Kasumi-1 (cell line): ENCODE measurements at places on chromosomes 5 and 9.

DNA sequence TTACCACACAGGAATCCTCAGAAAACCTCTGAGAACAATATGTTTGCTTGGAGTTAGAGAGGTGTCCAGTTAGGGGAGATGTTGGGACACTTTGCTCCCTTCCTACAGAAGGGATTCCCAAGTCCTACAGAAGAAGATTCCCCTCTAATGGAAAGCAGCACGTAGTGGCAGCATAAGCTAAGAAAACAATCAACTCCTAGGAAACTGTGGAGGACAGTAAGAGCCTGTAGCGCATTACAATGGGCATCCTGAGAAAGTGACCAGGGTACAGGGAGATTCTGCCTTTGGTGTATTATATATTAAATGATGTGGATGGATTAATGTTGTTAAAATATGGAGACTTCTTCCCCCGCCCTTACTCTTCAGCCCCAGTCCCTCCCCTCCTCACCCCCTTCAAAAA lies 13.9 kb upstream of the RIC1 start:
- no peak for DNase-seq

- DNase-seq: peak; percentile 68
Observed at GRCh38 chr5:149429839-149430721, 51.0 kb upstream of the IL17B start.

- peak; percentile 82 for DNase-seq
Observed at GRCh38 chr5:171342362-171343111, 33.5 kb downstream of the TLX3 start.

GRCh38 chr5:138503487-138504270 lies 38.4 kb downstream of the EGR1 start:
- peak; percentile 83 for DNase-seq

DNA sequence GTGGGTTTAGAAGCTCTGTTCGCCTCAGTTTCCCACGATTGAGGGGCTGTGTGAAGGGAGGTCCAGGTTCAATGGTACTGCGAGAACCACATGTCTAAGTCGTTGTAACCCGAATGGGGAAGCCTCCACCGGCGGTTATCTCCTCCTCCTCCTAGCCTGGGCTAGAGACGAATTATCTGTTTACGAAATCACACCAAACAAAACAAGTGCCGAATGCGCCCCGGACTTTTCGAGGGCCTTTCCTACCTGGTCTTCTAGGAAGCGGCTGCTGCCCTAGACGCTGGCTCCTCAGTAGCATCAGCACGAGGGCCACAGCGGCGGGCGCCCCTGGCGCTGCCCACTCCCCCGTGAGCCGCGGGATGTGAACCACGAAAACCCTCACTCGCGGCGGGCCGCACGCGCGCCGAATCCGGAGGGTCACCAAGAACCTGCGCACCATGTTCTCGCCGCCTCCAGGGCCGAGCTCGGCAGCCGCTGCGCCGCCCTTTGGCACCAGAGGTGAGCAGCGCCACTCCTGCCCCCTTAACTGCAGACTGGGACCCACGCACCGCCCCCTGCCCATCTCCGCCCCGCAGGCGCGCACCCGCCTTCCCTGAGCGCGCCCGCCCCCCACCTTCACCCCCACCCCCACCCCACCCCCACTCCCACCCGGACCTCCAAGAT lies at the start of gene CDKN2A:
Gene CDKN2A, minus strand, starts transcription at position 500 of the 663 bp plus-strand sequence.
- DNase-seq: peak; percentile 5

- DNase-seq: peak; percentile 29
Observed at GRCh38 chr9:14383294-14383693, 69.4 kb upstream of the NFIB start.

DNA sequence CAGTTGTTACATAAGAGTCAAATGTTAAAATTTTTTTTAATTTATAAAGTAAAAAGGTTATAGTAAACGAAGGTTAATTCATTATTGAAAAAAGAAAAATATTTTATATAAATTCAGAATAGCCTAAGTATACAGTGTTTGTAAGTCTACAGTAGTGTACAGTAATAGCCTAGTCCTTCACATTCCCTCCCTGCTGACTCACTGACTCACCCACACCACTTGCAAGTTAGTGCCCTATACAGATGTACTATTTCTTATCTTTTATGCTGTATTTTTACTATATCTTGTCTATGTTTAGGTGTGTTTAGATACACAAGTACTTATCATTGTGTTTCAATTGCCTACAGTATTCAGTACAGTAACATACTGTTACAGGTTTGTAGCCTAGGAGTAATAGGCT lies 57.6 kb downstream of the MAMDC2 start:
- DNase-seq: no peak

- DNase-seq: peak; percentile 59
Observed at GRCh38 chr9:85729882-85730281, 11.9 kb downstream of the AGTPBP1 start.

DNA sequence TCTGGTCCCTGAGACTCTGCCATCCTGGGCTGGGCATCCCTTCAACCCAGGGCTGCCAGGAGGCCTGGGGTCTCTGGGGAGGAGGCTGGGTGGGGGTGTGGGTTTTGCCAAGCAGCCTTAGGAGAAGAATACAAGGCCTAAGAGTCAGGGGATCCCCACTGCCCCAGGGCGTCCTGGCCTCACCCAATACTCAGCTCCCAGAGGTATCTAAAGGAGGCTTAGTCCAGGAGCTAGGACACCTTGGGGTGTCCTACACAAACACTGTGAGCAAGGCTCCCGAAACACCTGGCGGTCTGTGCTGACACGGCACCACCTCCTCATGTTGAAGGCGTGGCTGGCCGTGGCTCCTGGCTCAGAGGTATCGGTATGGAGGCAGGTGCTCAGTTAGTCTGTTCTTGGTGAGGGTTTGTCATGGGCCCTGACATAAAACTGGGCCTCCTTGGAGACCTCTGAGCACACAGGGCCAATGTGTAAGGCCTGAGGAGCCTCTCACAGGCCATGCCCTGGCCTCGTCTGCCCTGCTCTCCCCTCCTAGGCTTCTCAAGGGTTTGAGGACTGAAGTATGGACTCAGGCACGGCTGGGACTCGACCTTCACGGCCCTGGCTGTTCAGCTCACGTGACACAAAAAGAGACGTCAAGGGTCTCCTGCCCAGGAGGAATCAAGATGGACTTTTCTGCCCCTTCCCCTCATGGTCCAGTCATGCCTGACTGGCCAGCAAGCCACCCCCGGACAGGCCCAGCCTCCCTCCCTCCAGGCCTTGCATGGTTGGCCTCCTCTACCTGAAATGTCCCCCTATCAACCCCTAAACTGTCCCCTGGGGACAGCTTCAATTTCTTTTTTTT lies 277.3 kb downstream of the FSTL4 start:
- no peak for DNase-seq

DNA sequence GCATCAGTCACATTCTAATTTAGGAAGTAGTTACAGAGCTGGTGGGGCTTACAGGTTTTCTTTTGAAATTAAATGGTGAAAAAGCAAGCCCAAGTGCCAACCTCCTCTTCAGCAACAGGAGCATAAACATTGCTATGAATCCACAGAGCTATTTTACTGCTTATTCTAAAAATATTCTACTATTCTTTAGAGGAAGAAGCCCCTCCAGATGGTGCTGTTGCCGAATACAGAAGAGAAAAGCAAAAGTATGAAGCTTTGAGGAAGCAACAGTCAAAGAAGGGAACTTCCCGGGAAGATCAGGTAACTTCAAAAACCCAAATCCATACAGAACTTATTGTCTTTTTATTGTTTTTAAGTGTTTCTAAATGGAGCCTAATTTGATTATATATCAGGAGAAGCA lies 202.8 kb downstream of the CWC27 start:
- peak; percentile 53 for DNase-seq

DNA sequence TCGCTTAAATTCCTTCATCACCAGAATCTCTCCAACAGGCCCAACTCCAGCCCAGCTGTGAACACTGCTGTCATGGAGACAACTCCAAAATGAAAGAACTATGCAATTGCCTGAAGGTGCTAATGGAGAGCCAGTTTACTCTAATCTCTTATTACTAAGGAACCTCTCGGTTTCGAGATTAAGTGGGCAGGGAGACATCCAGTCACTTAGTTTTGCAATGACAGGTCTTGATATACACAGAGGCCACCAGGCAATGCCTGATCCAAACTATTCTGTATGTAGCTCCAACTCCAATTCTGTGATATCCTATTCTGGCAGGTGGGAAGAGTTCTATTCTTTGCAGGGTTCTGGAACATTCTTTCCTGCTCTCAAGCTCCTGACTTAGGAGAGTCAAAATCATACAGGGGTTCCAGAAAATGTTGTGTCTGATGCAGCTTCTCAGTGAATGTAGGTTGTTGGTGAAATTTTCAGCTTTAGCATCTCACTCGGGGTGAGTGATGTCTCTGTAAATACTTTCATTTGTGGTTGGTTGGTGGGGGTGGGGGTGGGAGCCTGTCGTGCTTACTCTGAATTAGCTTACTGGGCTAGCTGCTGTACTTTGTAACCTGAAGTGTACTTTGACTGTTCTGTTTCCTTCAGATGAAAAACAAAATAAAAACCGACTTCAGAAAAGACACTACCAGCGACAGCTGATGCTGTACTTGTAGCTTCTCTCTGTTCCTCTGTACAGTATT lies 170.9 kb downstream of the PALM2AKAP2 start:
- no peak for DNase-seq

DNA sequence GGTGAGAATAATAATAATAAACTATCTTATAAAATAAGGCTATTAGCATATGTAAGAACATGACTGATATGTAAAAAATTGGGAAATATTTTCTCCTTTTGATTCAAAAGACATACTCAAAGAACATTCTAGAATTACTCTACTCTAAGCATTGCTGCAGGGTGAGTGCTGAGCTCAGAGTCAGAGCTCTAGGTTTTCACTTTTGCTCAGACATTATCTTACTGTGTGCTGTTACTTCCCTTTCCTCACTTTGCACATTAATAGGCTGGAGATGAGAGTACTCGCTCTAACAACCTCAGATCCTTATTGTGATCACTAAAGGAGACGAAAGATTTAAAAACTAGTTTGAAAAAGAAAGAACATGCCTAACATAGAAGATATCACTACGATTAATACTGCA lies 99.4 kb upstream of the C9orf72 start:
- DNase-seq: peak; percentile 6

GRCh38 chr9:92614763-92615461 lies 55.0 kb downstream of the IPPK start:
- peak; percentile 25 for DNase-seq

DNA sequence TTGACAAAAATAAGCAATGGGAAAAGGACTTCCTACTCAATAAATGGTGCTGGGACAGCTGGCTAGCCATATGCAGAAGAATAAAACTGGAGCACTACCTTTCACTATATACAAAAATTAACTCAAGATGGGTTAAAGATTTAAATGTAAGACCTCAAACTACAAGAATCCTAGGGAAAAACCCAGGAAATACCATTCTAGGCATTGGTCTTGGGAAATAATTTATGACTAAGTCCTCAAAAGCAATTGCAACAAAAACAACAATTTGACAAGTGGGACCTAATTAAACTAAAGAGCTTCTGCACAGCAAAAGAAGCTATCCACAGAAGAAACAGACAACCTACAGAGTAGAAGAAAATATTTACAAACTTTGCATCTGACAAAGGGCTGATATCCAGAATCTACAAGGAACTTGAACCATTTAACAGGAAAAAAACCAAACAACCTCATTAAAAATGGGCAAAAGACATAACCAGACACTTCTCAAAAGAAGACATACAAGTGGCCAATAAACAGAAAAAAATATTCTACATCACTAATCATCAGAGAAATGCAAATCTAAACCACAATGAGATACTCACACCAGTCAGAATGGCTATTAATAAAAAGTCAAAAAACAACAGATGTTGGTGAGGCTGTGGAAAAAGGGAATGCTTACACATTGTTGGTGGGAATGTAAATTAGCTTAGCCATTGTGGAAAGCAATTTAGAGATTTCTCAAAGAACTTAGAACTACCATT lies 75.2 kb upstream of the CPEB4 start:
- DNase-seq: no peak

DNA sequence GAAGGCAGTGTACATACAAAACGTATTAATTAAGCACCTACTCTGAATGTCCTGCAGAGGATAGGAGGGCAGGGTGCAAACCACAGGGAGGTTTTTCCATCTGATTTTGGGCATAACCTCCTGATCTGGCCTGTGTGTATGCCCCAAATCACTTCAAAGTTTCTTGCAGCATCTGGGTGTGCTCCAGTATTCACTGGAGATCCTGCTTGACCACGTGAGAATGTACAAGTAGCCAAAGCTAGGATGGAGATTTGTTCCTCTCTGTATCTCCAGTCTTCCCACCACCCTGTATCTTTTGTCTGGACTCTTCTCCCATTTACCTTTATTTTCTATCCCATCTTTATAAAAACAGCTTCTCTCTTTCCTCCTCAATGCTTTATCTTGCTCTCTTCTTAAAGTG lies 207.7 kb downstream of the FBXL7 start:
- no peak for DNase-seq

DNA sequence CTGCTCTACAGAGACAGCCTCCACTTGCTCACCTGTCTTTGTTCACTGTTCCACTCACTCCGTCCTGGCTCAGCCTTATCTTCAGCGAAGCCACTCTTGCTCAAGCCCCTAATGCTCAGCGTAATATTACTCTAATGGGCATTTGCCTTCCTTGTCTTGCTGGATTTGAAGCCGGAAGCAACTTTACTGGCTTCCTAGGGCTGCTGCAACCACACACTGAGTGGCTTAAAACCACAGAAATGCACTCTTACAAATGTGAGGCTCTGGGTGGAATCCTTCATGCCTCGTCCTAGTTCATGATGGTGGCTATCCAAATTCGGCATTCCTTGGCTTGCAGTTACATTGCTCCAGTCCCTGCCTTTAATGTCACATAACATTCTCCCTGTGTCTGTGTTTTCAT lies 85.5 kb upstream of the MARCHF11 start:
- DNase-seq: peak; percentile 50

GRCh38 chr5:77305956-77306355 lies 95.5 kb downstream of the PDE8B start:
- DNase-seq: no peak

GRCh38 chr5:80409367-80409966 lies 1.6 kb downstream of the ZFYVE16 start:
- DNase-seq: no peak

DNA sequence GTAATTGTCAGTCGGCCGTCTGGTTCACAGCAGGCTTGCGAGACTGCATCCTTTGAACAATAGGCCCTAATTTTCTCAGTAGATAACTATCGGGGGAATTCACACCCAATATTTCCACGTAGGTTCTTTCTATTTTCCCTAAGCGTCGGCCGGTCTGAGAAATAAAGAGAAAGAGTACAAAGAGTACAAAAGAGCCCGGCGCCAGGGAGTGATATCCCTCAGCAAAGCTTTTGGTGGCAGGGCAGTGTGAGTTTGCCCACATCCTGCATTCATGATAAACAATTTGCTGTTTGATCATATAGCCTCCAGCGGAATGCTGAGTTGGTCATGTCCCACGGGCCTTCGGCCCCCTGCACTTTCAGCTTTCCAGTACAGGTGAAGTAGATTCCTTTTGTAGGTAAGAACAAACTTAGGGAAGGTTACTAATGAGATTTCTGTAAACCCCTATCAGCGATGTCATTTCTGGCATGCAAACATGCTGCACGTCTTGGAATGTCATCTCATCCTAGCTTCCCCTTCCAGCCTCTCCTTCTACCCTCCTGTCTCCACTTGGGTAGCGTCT lies 4.7 kb upstream of the PTGR1 start:
- no peak for DNase-seq

GRCh38 chr9:68763104-68763503 lies 58.1 kb downstream of the PIP5K1B start:
- DNase-seq: no peak

GRCh38 chr5:178245389-178245788 lies 12.8 kb upstream of the PHYKPL start:
- no peak for DNase-seq
